ENCODE measurements at places on chromosomes 16 and 17.

- no peak for DNase-seq
These were observed 16.5 kb downstream of the HS3ST3B1 start for GRCh38 chr17:14317383-14317782.

GRCh38 chr17:80264205-80265075, 3.8 kb downstream of the RNF213 start:
- DNase-seq: no peak

GRCh38 chr16:57694725-57695679, at the start of gene DRC7:
DRC7 (plus strand) TSS chr16:57694806; CDS start chr16:57697950, 3,144 bp downstream.
- DNase-seq: no peak

DNA sequence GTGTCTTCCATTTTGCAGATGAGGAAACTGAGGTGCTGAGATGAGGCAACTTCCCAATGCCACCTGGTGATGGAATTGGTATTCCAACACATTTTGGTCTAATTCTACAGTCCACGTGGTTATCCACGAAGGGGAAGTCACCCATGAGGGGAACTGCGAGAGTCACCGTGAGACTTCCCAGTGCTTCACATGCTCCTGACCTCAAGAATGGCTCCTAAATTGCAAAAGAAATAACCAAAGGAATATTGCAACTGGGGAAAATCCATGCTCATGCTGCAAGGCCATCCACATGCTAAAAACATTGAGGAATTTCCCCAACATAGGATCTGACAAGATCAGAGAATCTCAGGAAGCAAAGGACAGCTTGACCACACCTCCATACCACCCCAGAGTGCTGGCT, 153.9 kb downstream of the HS3ST3B1 start:
- DNase-seq: no peak

DNA sequence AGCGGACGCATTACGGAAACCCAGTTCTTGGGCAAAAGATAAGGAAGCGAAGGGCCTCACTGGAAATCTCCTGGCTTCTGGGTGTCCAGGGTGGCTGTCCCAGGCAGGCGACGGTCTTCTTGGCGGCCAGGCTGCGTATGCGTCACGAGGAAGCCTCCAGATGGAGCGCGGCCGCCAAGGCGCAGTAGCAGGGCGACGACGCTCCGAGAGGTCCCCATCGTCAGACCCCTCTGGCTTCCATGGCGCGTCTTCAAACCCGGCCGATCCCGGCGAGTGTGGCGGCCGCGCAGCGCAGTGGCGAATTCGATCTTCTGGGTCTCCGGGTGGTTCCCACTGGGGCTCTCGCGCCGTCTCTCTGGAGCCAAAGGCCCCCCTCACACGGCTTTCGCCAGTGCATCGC, 13.8 kb upstream of the ANKRD40CL start:
- DNase-seq: no peak
